ENCODE measurements at places on chromosomes 11 and 22.

DNA sequence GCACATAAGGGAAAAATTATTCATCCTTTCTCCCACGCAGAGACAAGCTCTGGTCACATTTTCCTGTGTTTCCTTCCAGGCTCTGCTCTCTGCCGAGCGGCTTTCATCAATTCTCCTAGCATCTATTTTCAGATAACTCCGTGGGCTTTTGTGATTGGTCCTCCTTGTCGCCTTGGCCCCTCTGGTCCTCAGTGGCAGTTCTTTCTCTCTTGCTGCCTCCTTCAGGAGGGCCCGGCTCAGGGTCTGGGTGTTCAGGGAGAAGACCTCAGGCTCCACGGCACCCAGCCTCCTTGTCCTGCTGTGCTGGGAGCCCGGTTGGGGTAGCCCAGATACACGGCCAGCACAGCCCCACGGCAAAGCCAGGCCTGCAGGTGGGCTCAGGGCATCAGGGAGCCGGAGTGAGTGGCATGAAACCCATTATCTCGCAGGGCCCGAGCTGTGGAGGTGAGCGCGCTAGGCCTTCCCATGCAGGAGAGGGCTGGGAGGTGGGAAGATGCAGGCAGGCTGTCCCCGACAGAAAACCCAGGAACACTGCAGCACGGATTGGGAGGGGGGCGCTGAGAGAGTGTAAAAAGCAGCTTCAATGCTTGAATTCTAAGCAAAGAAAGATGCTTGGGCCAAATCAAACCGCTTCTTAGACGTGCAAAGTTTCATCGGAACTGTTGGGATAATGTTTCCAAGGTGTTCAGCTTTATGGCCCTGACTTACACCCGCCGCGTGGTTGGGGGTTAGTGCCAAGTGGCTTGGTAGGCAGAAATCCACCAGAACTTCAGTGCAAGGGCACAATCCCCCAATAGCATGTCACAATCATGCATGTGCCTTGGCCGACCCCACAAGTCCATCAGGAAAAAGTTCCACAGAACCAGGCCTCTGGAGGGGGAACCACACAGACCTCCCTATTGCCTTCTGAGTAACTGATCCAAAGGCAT, 81.9 kb upstream of the WNT7B start:
- no peak for DNase-seq

DNA sequence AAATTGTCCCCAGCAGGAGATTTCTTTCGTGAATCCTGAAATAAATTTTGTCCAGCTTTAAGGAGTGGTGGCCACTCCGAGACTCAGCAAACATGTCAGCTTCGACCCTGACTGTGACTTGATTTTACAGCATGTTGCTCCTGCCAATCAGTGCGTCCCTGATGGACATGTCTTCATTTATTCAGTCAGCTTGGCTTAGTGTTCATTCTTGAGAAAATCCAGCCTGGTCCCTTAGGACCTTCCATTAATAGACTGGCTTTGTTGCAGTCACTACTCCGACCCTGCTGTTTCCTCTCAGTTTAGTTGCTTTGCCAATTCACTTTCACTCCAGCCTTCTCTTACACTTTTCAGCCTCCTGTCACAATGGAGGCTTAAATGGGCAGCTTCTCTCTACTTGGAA, 30.5 kb downstream of the TMPRSS5 start:
- DNase-seq: no peak

DNA sequence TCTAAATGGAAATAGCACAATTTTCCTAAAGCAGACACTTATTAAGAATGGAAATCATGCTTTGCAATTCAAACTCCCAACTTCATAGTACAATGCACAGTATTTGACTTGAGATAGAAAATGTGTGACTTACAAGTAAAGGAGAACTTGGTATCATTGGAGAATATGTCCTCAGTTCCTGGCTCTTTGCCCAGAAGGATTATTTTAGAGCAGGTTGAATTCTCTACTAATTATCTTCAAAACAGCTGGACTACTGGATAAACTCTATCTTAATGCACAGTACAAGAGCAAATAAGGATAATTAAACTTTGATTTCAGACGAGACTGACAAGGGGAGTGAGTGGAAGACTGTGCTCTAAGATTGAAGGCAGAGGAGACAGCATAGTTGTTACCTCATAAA, 839.4 kb downstream of the OPCML start:
- no peak for DNase-seq

GRCh38 chr11:78727816-78728215, 153.2 kb upstream of the NARS2 start:
- DNase-seq: no peak

- DNase-seq: no peak
Observed at GRCh38 chr22:40808018-40808841, 10.9 kb downstream of the SLC25A17 start.

DNA sequence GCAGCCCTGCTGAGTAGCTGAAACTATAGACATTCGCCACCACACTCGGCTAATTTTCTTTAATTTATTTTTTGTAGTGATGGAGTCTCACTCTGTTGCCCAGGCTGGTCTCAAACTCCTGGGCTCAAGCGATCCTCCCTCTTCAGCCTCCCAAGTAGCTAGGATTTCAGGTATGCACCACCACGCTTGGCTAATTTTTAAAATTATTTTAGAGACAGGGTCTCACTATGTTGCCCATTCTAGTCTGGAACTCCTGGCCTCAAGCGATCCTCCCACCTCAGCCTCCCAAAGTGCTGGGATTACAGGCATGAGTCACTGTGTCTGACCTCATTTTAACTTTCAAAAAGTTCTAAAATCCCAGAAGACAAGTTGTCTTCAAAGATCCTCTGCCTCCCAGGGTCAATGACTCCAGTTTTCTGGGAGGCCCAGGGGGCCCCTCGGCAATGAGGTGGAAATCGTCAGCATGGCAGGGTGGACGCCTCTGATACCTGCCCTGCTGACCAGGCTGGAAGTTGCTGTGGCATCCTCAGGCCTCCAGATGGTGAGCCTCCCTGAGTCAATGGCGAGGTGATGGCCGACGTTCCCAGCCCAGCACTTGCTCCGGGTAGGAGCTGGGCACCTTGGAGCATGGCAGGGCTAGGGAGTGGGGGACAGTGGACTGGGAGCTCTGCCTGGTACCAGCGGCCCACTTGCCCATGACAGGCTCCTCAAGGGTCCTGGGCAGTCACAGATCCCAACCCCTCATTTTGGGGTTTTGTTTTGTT, 31.1 kb downstream of the RPL3 start:
- DNase-seq: no peak

DNA sequence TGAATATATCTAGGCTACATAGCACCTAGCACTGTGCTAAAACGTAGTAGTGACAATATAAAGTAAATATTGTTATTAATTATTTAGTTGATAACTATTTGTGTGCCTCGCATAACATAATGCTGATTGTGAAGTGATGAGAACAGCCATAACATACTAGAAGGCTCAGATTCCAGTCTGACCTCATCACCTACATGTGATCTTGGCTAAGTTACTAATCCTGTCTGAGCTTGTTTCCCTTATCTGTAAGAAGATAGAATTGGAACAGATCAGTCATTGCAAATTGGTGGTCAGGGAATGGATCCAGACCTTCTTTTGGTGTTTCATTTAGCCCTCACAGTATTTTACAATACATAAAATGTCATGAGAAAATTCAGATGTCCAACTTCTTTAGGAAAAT, 103.4 kb upstream of the SEZ6L start:
- DNase-seq: no peak
